Spleen (tissue), 13 donors: ENCODE measurements at places on chromosomes 1 and 21.

GRCh38 chr1:93666613-93667384 lies 14.8 kb downstream of the BCAR3 start:
- no peak for DNase-seq

GRCh38 chr21:42983103-42983502 lies 8.7 kb downstream of the PKNOX1 start:
- DNase-seq = no peak

DNA sequence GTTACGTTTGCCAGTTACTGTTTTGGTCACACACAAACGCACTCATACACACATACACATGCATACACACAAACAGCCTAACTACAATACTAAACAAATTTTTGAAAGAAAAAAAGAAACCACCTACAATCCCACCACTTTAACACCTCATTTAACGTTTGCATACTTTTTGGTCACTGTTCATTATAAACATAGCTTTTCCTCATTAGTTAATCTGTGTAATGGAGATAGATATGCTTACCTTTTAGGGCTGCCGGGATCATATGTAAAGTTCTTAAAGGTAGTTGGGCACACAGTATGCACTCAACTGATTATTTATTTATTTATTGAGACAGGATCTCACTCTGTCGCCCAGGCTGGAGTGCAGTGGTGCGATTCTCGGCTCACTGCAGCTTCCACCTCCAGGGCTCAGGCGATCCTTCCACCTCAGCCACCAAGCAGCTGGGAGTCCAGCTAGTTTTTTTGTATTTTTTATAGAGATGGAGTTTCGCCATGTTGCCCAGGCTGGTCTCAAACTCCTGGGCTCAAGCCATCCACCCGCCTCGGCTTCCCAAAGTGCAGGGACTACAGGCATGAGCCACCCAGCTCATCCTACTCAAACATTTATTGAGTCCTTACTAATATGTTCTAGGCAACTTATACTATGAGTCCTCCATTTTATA lies 677 bp upstream of the BCL10 start:
- peak; percentile 83 for DNase-seq

DNA sequence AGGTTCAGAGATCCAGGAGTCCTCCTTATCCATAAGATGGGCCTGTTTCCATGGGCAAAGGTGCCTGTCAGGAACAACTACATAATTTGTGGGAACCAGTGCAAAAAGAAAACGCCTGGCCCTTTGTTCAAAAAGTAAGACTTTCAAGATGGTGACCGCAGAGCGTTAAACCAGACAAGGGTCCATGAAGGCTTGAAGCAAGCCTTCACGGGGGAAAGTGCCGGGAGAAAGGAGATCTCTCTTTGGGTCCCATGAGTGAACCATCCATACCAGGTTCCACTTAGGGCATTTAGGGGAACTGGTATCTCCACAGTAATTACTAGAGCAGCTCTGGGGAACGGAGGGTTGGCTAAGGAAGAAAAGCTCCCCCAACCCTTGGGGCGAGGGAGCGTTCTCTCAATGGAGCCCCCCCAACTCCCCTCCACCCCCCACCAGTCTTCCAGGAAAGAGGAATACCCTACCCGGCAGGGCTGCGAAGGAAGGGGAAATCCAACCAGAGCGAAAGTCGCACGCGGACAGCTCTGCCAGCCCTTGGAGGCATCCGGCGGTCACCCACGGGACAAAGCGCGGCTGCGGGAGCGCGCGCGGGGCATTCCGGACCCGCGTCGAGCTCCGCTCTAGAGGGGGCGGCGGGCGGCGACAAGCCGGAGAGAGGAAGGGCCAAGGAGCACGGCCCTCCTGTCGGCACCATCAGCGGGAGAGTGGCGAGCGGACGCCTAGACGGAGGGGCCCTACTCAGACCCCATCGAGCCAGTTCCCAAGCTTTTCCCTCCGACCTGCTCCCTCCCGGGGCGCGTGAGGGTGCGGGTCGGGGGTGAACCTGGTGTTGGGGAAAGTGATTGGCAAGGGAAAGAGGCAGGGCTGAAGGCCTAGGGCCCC lies 687 bp upstream of the RASSF5 start:
- DNase-seq = peak; percentile 85

DNA sequence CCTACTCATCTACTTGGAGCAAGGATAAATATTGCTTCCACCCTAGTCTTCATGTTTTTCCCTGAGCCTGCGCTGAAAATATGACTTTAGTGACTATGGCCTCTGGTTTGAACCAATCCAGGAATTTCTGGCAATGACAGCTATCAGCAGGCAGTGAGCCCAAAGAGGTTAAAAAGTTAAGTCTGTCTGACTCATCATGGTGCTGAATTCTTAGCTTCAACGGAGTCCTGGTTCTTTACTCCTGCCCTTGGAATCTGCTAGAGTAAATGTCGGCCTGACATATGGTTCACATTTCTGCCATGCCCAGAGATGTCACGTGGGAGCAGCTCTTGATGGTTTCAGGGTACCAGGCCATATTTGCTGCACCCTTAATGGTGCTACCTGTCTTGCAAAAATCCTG lies 351.6 kb upstream of the PLXNA2 start:
- no peak for DNase-seq

GRCh38 chr1:119868176-119868575 lies 28.1 kb downstream of the ADAM30 start:
- no peak for DNase-seq

GRCh38 chr21:29436143-29436542 lies 137.4 kb downstream of the BACH1 start:
- DNase-seq = peak; percentile 70

DNA sequence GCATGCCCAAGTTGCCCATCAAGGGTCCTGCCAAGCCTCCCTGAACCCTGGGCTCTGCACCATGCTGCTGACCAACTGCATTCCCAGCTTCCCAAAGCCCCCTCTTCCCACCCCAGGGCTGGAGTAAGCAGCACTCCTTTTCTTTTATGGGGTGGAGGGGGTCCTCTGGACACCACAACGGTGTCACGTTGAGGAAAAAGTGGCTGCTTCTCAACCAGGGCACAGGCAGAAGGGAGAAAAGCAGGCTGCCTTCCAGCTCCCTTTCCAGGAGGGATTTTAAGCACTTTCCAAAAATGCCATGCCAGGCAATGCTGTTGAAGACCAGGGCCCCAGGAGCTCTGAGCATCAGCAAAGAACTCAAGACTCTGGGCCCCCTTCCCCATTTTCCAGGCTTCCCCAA lies 691 bp downstream of the RIMS3 start:
- no peak for DNase-seq

GRCh38 chr21:28944296-28944695 lies 48.4 kb downstream of the LTN1 start:
- no peak for DNase-seq

- no peak for DNase-seq
Observed at GRCh38 chr1:165228676-165229075, 127.8 kb downstream of the LMX1A start.

GRCh38 chr1:241507189-241507863 lies 12.2 kb downstream of the FH start:
- DNase-seq = no peak

DNA sequence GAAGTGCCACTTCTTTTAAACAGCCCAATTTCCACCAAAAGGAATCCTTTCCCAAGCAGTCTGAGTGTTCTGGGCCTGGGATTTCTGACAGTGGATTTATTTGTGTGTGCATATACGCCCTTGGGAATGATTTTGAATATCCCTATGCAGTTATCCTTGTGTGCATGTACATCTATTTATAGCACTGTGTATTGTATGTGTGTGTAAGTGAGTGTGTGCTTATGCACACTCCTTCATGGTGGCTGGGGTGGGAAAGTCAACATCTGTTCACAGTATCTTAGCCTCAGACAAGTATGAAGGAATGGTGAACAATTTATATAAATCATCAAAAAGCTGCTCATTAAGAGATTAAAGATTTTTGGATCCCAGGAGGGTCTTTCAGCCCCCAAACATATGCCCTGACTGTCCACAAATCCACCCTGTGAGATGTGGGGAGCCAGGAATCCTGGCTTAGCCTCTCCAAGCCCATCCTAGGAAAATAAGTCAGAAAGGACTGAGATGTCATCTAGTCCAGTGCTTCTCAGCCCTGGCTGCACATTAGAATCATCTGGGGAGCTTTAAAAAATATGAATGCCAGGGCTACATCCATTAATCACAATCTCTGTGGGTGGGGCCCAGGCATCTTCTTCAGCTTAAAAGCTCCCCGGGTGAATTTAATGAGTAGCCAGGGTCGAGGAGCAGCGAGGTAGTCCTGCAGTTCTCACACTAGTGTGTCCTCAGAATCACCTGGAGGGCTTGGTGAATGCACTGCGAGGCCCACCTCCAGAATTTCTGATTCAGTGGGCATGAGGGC lies 101.4 kb downstream of the PLXNA2 start:
- DNase-seq = no peak

GRCh38 chr1:186793582-186793927 lies 35.2 kb upstream of the PLA2G4A start:
- no peak for DNase-seq

DNA sequence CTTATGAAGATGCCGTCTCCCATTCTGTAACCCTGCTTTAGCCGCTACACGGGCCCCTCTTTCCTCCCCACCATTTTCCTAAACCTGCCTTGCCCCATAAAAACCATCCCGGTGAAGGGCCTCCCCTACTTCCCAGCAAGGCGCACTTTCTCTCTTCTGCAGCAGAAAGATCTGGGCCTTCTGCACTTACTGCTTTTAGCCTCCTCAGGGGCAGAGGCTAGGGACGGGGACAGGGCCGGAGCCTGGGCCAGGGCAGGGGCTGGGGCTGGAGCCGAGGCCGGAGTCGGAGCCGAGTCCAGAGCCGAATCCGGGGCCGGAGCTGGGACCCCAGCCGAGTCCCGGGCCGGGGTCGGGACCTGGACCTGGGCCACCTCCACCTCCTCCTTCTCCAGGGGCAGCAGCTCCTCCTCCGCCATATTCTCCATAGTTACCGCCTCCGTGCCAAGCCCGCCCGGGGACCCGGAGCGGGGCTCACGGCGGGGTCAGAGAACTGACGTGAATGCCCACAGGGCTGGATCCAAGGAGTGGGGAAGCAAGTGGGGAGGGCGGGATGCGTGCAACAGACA lies 382 bp downstream of the TRMT1L start:
- peak; percentile 94 for DNase-seq

DNA sequence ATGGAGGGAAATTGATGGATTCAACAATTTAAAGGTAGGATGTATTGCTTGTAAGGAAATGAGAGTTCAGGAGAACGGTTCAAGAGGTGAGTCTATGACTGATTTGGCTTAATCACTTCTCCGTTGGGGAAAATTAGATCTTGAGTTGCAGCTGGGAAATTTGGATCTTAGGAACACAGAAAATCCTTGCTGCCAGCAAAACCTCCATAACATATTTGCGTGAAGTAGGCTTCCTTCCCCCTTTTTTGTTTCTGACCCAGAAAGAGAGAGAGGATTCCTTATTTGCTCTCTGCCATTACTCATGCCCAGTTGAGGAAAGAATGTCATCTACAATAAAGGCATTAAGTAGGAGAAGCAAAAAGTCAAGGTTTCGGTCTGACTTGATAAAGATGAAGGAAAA lies 73.5 kb upstream of the PDC start:
- DNase-seq = no peak

GRCh38 chr1:218436346-218436745 lies 91.2 kb downstream of the TGFB2 start:
- no peak for DNase-seq

DNA sequence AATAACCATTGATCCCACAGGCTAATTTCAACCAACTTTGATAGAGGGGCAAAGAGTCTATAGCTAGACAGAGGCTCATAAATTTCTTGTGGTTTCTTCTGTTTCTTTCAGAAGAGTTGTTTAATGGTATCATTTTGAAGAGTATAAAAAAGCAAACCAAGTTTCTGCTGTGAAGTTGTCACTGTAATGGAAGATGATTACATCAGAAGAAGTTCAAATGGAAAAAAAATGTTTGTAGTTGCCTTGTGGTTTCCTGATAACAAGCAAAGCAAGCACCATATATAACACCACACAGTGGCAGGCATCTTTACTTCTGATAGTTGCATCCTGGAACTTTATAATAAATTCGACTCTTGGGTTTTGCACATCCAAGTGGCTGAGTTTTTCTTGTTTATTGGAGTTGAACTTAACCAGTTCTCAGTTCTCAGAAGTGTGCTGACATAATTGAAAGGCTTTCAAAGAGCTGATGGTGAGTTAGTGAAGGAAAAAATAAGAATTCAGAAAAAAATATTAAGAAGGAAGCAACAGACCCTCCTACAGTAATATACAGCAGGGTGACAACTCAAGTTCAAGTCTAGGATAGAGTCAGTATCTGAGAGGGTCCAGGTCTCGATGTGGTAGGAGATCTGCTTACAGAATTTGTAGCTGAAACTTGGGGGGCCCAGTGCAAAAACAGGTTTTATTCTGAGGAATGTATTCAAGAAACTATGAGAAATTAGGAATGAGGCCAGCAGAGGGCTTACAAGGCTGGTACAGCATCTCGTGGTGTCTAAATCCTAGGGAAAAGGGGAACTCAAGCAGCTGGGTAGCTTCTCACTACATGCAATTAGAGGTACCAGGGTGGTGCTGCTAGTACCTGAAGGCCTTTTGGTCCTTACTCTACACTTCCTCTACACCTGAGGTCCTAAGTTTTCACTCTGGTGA lies 123.5 kb downstream of the CRB1 start:
- DNase-seq = no peak

DNA sequence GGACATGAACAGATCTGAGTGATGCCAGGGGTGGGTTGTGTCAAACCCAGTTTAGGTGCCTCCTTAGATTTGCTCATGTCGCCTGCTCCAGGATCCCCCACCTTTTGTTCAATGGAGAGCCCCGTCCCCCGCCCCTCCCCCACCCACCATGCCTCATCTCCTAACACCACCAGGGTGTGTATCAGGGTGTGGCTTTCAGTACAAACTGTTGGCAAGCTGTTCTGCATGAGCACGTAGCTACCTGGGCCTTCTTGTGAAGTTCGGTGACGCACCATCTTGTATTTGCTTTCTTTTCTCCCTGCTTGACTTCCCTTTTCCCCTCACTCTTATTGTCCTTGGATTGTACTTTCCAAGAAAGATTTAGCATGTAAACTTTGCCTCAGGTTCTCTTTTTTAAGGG lies 94.8 kb downstream of the EBNA1BP2 start:
- no peak for DNase-seq

DNA sequence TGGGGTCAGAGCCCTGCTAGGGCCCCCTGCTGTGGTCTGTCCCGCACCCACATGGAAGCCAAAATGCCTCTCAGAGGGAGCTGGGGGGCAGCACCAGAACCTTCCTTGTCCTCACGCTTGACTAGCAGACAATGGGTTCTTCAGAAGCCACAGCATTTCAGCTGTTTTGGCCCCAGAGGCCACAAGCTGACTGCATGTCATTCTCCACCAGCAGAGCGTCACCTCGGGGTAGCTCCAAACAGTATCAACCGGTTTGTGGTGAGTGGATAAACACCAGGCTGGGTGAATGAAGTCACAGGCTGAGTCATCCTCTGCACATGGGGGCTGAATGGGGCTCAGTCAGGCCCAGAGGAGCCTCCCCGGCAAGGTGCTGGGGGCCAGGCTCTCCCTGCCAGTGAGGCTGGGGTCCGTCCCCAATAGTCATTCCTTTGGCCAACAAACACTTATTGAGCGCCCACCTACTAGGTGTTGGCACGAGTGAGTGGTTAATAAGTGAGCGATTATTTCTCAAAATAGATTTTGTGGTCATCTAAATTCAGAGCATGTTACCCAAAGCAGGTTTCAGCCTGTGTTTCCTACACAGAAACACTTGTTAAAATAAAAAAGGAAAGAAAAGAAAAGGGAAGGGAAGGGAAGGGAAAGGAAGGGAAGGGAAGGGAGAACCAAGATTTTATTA lies 9.1 kb downstream of the OLIG1 start:
- no peak for DNase-seq

- no peak for DNase-seq
Observed at GRCh38 chr21:34838956-34839820, 170.4 kb downstream of the CLIC6 start.

GRCh38 chr21:26845066-26845758 lies at the start of gene ADAMTS1:
Gene ADAMTS1 (minus strand): TSS chr21:26845409. CDS start chr21:26844954, 455 bp downstream.
- peak; percentile 85 for DNase-seq
